GM18507 (cell line): ENCODE measurements at places on chromosomes 2 and 18.

GRCh38 chr18:36307513-36307912, 10.0 kb downstream of the FHOD3 start:
- DNase-seq, result no peak

DNA sequence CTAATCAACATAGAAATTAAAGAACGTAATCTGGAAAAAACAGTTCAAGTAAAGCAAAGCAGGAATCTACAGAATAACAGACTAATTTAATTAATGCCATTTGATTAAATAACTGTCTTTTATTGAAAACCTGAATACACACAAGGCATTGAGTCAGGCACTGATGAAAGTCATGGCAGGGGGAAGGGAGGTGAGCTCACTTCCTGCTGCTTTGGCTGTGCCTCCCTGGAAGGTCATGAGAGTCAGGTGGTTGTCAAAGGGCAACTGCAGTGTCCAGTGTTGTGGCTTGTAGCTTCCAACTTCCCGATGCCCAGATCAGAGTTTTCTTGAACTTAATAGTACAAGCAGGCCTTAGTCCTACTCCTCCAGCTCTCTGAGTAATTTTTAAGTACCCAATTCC, 180.9 kb downstream of the PID1 start:
- no peak for DNase-seq

DNA sequence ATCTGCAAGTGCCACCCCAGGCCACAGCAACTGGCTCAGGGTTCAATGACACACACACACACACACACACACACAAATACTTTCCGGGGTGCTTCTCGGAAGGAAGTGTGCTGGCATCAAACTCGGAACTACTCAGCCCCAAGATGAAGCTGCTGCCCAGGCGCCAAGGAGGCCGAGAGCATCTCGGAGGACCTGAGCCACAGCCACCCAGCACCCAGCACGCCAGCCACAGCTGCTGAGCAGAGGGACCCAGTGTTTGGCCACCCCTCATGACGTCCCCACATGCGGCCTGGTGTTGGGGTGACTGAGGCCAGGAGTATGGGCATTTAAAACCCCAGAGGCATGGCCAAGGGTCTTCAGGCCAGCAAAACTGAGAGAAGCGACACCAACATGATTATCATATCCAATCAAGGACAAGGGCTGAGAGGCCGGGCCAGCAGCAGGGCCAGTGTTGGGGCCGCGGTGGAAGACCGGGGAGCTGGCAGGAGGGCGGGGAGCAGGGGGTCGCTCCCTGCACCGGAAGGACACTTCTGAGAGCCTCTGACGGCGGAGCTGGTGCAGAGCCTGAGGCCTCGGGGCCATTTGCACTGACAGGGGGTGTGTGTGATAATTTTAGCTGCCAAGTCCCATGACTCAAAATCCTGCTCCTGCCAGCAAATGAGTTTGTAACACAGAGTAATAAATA, 61.8 kb downstream of the BIN1 start:
- DNase-seq, result no peak

GRCh38 chr2:241509155-241509784, 886 bp upstream of the STK25 start:
- no peak for DNase-seq

DNA sequence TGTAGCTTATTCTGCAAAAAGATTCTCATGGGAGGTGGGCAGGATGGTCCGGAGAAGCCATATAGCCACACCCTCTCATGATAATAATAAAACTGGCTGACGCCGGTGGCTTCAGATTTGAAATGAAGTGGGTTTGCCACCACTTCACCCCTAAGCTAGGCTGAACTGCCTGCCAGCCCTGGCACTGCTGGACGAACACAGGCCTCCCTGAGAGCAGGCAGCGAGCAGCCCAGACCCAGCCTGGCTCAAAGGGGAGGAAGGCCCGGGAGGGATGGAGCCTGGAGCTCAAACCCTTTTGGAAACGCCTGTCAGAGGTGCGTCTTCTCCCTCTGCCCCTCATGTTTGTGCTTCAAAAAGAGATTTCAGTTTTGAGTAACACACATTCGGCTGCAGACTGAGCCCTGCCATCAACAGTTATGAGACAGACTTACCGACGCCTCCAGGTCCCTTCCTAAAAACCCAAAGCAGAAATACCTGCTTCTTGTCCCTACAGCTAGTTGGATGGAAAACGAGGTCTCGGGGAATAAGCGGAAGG, 71.1 kb upstream of the HPCAL1 start:
- no peak for DNase-seq

DNA sequence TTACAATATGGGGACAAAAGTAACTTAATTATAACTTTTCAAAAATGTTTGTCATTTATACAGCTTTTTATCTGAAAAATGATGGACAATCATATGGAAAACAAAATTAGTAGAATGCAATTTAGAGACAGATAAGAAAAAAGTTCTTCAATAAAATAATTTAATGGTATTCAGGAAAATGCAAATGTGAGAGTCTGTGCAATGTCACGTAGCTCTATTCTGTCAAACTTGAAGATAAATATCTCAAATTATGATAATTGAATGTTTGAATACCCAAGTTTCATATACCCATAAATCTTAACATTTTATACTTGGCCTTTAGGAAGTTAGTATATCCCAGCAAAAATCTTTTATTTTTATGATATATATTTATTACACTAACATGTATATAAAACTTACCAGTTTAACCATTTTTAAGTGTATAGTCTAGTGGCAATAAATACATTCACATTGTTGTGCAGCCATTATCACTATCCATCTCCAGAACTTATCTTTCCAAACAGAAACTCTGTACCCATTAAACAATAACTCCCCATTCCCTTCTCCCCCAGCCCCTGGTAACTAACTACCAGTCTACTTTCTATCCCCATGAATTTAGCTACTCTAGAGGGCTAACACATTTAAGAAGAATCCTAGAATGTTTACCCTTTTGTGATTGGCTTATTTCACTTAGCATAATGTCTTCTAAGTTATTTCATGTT, 311.5 kb downstream of the SOCS6 start:
- DNase-seq, result no peak

GRCh38 chr2:21015281-21015645, 28.6 kb downstream of the APOB start:
- no peak for DNase-seq

- DNase-seq, result no peak
Observed at GRCh38 chr18:43271593-43272432, 5.5 kb downstream of the SYT4 start.

DNA sequence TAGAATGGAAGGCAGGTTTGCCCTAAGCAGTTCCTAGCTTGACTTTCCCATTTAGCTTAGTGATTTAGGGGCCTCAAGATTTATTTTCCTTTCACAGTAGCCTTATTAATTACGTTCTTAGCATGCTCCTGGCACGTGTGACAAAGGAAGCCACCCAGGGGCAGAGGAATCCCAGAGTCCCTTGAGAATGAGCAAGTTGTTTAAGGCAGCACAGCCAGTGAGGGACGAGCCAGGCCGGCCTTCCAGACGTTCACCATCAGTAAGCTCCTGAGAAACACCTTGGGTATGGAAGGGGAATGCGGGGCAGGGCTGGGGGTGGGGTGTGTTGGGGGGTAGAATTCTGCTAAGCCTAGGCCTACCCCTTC, 76.3 kb downstream of the SOWAHC start:
- DNase-seq, result no peak

GRCh38 chr2:17470855-17471641, 47.2 kb downstream of the RAD51AP2 start:
- no peak for DNase-seq

- DNase-seq, result no peak
Observed at GRCh38 chr2:142165790-142166189, 35.0 kb upstream of the LRP1B start.

GRCh38 chr2:29502460-29502911, 387.3 kb downstream of the CLIP4 start:
- no peak for DNase-seq

DNA sequence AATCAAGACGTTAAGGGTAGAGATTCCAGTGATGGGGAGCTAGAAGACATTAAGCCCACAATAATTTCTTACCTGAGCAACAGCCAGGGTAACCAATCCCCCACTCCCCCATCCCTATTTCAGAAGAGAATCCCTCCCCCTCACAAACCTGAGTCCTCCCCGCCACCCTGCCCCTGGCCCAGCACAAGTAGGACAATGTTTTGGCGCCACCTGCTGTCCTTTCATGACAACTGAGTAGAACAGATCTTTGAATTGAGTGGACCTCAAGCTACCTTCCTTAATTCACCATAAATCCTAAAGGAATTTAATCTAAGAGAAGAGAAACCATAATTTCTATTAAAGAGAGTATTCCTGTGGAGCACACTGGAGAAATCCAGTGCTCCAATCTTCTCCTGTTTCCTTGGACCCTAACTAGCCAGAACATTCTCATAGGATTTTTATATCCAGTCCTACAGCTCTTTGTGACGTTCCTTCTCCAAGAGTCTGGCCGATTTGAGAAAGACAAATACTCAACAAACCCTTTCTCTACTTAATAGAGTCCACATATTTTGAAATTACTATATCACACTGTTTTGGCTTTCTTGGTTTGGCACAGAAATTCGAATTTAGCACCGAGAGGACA, 41.1 kb downstream of the NHEJ1 start:
- DNase-seq, result peak; percentile 23
